ENCODE measurements at places on chromosomes 5 and 9.
A peak's percentile ranks its signal among the peaks of the same experiment; 100 is the strongest.

- DNase-seq: no peak
Observed at GRCh38 chr5:15431923-15432322, 68.1 kb upstream of the FBXL7 start.

GRCh38 chr9:73118898-73119554, 32.6 kb upstream of the ANXA1 start:
- no peak for DNase-seq

GRCh38 chr5:150644058-150644457, 3.6 kb downstream of the SYNPO start:
- no peak for DNase-seq

GRCh38 chr5:15321776-15322175, 178.2 kb upstream of the FBXL7 start:
- DNase-seq: no peak

- no peak for DNase-seq
Observed at GRCh38 chr9:134175808-134176598, 11.6 kb upstream of the RNU6ATAC start.

DNA sequence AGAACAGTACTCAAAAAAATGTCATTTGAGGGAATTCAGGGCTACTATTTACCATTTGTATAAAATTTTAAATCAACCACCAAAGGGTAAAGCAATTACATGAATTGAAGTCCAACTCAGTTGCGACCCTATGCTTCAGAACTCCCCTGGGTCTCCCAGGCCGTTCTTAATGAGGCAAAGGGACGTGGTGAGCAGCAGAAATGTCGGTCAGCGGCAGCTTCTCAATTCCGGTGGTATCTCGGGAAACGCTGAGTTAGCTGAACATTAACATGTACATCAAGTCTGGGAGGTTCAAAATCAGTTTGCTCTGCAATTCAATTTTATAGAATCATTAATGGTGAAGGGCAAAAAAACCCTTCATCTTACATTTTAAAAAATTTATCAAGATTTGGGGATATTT, 173.2 kb downstream of the DIRAS2 start:
- DNase-seq: no peak

GRCh38 chr5:20300110-20300509, 312.1 kb upstream of the CDH18 start:
- DNase-seq: no peak

- DNase-seq: no peak
Observed at GRCh38 chr9:134556531-134557068, 85.0 kb upstream of the COL5A1 start.

DNA sequence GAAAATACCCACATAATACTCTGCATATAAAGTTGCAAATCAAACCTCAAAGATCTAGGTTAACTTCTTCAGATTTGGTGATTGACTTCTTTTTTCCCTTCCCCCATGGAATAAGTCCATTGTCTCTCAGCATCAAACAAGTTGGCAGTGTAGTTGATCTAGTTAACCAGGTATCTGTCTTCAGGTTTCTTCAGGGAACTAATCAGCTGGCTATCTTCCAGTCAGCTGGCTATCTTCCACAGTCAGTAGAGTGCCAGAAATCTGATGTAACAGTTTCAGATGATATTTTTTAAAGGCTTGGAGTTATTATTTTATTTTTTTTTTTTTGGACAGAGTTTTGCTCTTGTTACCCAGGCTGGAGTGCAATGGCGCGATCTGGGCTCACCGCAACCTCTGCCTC, 16.8 kb downstream of the TNFSF15 start:
- DNase-seq: no peak

DNA sequence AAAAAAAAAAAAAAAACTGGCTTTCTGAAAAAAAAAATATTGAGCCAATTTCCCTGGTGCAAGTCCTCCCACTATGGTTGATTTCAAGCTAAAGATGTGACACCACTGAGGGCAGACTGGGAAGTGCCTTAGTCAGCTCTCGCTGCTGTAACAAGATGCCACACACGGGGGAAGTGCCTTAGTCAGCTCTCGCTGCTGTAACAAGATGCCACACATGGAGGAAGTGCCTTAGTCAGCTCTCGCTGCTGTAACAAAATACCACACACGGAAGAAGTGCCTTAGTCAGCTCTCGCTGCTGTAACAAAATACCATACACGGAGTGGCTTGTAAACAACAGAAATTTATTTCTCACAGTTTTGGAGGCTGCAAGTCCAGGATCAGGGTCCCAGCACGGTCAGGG, 23.4 kb downstream of the BTNL9 start:
- DNase-seq: no peak

DNA sequence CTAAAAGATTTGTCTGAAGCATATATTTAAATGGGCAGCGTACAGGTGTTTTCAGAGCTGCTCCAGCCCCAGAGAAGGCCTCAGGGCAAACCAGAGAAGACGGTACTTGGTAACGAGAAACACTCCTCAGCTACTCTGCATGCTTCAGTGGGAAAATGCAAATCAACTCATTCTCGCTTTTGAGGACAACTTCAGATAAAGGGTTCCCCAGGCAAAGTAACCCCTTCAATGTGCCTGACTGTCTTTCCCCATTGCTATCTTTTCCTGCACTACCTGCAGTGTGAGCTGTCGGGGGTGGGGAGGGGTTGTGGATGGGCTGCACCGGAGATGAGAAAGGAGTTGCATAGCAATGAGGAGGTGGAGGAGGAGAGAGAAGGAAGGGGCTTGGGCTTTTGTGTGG, 339.7 kb upstream of the CLINT1 start:
- no peak for DNase-seq

DNA sequence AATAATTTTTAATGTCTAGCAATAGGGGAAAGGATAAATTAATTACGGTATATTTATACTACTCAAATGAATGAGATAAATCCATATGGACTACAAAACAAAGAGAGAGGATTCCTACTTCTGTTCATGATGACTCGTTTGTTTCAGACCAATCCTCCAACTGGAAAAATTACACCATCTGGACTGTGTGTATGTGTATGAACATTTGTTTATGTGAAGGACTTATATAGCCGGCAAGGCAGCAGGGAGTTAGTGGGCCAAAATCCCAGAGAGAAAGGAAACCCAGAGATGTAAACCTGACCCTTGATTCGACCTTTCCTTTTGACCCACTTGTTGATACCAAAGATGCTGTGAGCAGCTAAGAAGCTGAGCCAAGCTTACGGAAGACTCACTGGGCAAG, 20.1 kb downstream of the PDE6A start:
- no peak for DNase-seq

- no peak for DNase-seq
Observed at GRCh38 chr5:116681334-116682013, 106.9 kb upstream of the SEMA6A start.

DNA sequence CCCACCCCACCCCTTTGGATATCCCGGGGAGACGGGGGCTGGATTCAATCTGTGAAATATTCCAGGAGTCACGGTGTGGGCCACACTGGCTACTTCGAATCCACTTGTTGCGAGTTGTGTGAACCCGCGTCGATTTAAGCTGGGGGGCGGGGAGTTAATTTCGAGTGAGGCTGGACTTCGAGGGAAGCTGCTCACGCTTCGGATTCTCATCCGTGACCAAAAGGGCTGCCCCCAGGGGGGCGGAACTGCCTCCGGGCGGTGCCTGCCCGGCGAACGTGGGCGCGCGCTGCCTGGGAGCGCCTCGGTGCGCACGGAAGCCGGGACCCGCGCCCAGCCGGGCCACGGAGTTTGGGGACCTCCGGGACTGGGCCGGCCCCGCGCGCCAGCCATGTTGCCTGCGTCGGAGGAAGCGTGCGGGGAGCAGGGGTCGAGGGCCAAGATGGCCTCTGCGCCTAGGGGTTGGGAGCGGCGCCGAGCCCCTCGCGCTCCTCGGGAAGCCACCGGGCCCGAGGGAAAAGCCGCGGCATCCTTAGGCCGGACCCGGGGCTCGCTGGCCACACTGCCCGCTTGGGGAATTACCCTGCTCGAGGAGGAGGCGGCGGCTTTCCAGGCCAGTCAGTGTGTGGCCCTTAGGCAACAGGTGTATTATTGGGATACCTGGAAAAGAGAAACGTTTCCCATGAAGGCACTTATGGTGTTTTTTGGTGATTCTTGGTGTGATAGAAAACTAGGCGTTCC, 975 bp downstream of the OCLN start:
- no peak for DNase-seq

DNA sequence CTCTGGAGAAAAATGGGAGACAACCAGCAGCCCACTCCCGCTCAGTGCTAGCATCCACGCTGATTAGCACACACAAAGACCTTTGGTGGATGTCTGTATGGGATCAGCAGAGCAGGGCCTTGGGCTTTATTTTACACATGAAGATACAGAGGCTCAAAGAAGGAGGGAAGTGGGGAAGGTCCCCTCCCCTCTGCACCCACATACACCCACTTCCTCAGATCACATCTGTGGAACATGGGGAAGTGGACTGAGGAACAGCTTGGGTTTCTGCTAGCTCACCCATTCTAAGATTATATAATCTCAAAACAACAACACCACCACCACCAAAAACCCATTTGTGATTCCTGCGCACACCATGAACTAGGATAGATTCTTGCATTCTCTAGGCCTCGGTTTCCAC, 14.0 kb downstream of the GGTA1 start:
- no peak for DNase-seq

GRCh38 chr9:86535406-86535915, 181.3 kb upstream of the TUT7 start:
- DNase-seq: no peak

- no peak for DNase-seq
Observed at GRCh38 chr5:4204276-4205141, 608.9 kb downstream of the IRX1 start.

GRCh38 chr5:56026863-56027300, 32.1 kb upstream of the IL6ST start:
- DNase-seq: no peak

- no peak for DNase-seq
Observed at GRCh38 chr9:81669041-81669651, 20.2 kb downstream of the TLE1 start.

- DNase-seq: no peak
Observed at GRCh38 chr5:10311595-10312425, 4.1 kb upstream of the CMBL start.

- peak; percentile 16 for DNase-seq
Observed at GRCh38 chr9:75866273-75866871, 24.1 kb upstream of the PCSK5 start.

- no peak for DNase-seq
Observed at GRCh38 chr9:99964336-99964735, 57.9 kb downstream of the STX17 start.

DNA sequence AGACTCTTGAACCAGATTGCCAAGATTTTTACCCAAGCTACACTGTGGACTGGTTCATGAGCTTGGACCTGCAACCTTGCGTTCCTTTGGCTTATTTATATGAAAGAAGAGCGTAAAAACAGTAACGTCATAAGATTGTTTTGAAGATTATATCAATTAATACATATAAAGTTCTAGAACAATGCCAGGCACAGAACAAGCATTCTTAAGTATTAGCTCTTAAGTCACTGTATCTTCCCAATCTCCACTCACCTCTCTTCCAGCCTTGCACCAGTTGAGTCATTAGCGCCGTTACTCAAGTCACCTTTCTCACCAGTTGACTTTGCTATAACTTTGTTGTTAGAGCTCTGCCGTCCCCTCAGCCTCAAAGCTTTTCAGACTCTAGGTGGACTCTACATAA, 415.7 kb downstream of the PLK2 start:
- DNase-seq: no peak

DNA sequence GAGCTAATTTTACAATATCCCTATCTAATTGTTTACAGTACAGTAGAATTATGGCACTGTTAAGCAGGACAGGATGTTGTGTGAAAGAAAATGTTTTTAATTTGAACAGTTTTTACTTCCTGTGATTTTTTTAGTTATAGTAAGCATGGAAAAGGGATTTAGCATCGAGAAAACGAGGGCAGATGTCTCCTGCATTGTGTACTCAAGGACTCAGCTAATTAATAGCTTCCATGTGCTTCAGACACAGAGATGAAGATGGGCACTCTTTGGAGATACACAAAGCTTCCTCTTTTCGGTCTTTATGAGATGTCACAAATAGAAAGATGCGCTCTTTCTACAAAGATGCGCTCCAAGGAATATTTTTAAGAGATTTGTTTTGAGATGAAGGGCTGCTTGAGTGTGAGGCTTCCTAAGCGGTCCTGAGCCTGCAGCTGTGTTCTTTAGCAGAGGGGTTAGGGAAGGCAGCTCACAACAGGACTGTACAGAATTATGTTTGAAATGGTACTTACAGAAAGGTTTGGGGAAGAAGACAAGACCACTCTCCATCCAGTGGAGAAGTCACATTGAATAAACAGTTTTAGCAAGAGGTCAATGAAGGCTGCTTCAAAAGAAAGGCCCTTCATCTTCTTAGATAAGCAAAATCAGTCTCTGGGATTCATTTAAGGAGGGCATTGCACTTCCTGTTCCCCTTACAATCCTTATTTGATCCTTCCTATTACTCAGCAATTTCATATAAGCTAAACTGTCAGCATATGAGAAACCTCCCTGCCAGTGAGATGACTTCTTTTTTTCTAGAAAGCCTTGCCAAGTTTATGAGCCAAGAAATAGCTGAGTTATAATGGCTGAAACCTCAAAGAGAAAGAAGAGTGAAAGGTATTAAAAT, 311.5 kb downstream of the EFNA5 start:
- DNase-seq: no peak

GRCh38 chr9:38182321-38182720, 113.3 kb upstream of the SHB start:
- no peak for DNase-seq

Data from stimulated activated CD4-positive, alpha-beta T cell treated with anti-CD3 and anti-CD28 coated beads, Interleukin-12 subunit alpha, Interleukin-12 subunit beta, amount 100 ng/mL, for 48 hours (primary cell).